ENCODE measurements at places on chromosomes 5 and 9.

GRCh38 chr5:165143741-165144140 lies 1638.3 kb downstream of the MAT2B start:
- DNase-seq: no peak

- DNase-seq: no peak
Measured at GRCh38 chr9:114151426-114151956, 3.8 kb upstream of the COL27A1 start.

DNA sequence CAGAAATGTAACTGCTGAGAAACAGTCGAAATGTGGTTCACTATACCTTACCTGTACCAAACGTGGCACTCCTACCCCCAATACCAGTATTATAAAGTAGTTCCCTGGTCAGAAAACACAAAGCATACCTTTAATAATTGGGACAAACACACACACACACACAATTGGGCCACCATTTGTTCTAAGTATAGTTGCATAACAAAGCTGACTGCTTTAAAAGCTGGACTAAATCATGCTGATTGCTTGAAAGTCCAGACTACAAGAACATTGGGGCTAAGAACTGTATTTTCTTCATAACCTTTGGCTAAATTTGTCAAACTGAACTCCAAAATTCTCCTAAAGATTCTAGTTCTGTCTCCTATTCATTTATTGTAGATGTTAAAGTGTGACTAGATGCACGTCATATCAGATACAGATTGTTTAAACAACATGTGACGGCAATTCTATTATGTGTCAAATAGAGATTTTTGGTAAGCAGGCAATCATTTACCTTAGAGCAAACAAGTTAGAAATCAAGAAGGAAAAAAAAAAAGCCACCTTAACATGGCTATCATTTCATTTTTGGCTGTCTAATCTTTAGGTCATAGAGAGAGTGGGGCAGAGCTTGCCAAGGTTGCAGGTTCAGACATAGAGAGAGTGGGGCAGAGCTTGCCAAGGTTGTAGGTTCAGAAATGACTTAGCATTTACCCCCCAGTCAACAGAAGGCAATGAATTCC lies 265.1 kb downstream of the ARL15 start:
- no peak for DNase-seq

DNA sequence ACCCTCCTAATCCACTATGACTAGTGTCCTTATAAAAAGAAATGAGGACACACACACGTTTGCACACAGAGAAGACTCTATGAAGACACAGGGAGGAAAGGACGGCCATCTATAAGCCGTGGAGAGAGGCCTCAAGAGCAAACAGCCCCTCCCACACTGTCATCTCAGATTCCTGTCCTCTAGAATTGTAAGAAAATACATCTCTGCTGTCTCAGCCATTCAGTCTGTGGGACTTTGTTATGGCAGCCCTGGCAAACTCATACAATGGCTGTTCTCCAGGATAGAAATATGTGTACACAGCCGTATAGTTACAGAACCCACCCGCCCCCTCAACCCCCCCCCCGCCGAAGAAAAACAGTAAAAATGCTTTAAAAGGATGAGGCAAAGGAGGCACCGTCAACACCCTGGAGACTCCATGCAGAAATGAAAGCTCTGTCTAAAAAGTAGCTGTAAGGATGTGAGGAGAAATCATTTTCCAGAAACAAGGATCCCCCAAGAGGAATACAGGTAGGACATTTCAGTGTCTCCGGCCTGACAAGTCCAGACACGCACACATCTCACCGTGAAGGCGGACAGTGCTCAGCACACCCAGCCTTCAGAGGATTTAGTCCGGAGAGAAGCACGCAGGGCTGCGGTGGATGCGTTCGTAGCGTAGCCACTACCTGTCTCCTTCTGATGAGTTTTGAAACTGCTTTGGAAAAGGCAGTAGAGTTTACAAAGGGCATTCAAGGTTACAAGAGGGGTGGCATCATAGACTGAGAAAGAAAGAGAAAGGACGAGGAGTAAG lies 110.8 kb upstream of the ERCC6L2 start:
- no peak for DNase-seq

- DNase-seq: no peak
Measured at GRCh38 chr5:98368141-98368540, 405.3 kb upstream of the RGMB start.

GRCh38 chr9:93660352-93661046 lies 84.1 kb downstream of the PHF2 start:
- no peak for DNase-seq

- DNase-seq: no peak
Measured at GRCh38 chr9:107542411-107543157, 53.0 kb upstream of the KLF4 start.

- no peak for DNase-seq
Measured at GRCh38 chr5:91244380-91245073, 138.6 kb downstream of the ARRDC3 start.

- no peak for DNase-seq
Measured at GRCh38 chr5:175098301-175098700, 345.7 kb downstream of the DRD1 start.

DNA sequence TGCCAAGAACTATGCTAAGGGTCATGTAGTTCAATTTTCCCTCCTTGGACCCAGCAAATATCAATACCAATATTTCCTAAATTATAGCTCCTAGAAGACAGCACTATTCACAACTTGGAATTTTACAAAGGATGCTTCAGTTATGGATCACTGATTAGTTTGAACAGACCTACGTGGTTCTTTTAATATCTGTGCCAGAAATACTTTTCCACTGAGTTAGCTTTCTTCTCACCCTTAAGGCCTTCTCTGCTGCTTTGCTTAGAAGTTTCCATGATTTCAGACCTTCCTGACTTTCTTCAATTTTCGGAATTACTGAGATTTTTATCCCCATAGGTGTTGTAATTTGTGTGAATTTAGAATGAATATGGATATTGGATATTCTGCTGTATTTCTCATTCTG lies 380.4 kb downstream of the PSAT1 start:
- DNase-seq: no peak

DNA sequence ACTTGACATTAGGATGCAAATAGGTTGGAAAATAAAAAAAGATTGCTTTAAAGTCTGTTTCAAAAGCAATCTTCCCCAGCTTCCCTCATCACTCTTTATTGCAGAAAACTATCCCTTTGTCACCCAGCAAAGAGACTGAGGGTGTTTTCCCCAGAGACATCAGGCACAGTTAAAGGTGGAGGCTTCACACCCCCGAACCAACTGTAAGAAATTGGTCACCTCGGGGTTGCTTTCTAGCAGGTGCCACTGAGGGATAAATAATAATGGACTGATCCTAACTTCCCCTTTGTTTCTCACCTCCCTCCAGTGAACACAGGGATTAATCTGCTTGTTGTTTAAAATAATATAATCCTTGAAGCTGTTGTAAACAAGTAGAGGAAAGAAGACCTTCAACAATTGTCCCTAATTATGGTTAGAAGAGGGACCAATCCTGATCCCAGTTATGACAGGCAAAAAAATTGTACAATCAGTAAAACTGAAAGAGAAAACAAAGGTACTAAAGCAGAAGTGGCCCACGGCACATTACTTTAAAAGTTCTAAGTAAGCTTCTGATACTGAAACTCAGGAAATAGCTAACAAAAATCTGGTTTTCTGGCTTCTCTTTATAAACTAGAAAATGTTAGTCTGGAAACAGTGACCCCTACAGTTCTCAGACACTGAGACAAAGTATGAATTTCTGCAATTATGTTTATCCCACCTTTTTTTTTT lies 6.6 kb upstream of the PCSK1 start:
- no peak for DNase-seq

DNA sequence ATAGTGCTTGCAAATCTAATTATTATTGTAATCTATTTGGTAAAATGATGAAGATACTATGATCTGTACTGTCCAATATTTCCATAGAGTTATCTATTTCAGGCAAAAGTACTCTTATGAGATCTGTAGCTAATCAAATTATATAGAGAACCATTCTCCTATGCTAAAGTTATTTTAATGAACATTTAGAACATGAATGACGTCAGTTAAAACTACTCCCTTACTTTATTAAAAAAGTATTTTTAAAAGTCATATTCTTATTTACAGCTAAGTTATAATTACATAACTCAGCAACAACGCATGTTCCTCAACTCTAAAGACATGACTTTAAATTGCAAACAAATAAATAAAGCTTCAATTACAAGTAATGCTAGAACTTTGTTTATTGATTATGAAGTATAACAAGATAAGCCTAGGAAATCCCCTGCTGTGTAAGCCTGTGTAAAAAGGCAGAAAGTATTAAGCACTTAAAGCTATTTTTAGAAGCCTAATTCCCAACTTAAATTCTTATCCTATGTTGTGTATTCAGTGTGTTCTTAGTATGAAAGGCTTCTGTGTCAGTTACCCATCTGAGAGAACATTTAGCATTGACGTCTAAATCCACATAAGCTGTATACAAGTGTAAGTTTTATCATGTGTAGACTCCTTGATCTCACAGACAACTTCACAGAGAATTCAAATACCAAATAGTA lies 285.7 kb downstream of the HCN1 start:
- DNase-seq: no peak

GRCh38 chr5:32182463-32183063 lies 8.4 kb upstream of the GOLPH3 start:
- no peak for DNase-seq

DNA sequence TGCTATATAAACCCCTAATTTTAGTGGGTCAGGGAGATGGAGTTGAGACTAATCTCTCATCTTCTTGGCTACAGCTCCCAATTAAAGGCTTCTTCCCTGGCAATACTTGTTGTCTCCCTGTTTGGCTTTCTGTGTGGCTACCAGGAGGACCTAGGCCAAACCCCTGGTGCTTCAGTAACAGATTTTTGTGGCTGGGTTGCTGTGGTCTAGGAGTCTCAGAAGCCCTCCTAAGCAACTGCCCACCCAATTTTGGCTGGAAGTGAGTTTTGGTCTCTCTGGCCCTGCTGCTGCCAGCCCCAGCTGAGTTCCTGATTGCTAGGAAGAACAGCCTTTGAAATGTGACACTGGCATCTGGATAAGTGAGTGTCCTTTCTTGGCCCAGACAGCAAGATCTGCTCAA lies 9.8 kb downstream of the RIGI start:
- DNase-seq: no peak

Data from HS-27A (cell line).